ENCODE measurements at places on chromosomes 7 and 10.

- DNase-seq = no peak
Observed at GRCh38 chr10:110275128-110275729, 29.5 kb downstream of the SMNDC1 start.

DNA sequence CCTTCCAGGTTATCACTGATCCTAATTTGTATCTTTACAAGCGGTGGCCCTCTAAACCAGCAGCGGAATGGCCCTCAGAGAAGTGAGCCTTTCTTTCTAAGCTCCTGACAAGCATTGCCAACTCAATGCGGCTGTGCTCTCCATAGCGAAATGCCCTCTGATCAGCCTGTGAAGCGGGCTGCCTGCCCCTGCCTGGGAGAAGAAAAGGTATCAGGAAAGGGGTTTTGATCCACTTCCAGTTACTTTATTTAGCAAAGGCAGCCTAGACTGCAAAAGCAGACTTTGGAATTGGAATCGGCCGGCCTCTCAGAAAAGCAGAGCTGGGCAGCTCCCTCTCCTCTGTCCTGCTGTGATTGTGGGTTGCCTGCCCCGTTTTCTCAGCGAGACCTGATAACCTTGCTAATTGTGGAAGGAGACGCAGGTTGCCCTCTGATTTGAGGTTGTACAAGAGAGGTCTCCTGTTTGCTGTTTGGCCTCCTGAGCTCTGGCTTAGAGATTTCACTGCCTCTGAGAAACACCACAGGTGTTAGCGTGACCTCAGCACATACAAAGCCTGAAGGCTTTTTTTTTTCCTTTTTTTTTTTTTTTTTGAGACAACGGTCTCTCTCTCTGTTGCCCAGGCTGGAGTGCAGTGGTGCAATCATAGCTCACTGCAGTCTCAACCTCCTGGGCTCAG is 53.9 kb upstream of the SH2B2 start:
- DNase-seq = no peak

GRCh38 chr10:26291721-26292480 is 75.3 kb downstream of the GAD2 start:
- no peak for DNase-seq

DNA sequence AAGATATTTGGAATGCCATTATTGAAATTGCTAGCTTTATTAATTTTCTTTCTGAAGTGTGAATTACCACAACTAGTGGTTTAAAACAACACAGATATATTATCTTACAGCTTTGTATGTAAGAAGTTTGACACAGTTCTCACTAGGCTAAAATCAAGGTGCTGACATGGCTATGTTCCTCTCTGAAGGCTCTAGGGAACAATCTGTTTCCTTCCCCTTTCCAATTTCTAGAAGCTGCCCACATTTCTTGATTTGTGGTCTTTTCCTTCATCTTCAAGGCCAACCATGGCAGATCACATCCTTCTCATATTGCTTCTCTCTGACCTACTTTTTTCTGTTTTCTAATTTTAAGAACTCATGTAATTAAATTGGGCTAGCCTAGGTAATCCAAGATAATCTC is 43.3 kb upstream of the SLC26A3 start:
- DNase-seq = no peak

DNA sequence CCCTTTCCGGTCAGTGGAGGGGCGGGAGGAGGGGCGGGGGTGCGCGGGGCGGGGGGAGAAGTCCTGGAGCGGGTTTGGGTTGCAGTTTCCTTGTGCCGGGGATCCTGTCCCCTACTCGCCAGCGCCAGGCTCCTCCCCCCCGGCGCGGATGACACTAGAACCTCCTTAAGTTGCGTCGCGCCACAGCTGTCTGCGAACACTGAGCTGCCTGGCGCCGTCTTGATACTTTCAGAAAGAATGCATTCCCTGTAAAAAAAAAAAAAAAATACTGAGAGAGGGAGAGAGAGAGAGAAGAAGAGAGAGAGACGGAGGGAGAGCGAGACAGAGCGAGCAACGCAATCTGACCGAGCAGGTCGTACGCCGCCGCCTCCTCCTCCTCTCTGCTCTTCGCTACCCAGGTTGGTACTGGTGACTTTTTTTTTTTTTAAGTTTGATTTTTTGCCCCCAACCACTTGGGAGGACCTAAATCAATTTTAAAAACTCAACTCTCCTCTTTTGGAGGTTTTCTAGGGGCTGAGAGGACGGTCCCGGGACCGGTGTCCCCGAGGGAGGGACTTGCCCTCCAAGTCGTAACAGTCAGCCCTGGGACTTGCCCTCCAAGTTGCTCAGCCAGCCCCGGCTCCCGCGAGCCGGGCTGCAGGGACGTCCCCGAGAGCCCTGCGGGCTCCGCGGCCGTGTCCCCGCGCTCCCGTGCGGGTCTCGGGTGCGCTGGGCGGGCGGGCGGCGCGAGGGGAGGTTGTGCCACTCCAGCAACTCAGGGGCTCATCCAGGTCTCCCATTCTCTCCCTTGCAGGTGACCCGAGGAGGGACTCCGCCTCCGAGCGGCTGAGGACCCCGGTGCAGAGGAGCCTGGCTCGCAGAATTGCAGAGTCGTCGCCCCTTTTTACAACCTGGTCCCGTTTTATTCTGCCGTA is at the start of gene GATA3:
GATA3 (plus strand) TSS at position 195 of the 914 bp plus-strand sequence. CDS start 968 bp downstream, outside the sequence.
- DNase-seq = peak; percentile 84

GRCh38 chr10:12218991-12219390 is 23.0 kb downstream of the CDC123 start:
- no peak for DNase-seq

- no peak for DNase-seq
Observed at GRCh38 chr10:83909001-83909400, 230.3 kb upstream of the GHITM start.

- peak; percentile 78 for DNase-seq
Observed at GRCh38 chr10:70903262-70903921, 15.0 kb upstream of the PCBD1 start.

- DNase-seq = no peak
Observed at GRCh38 chr7:44058759-44059218, 6.6 kb downstream of the PGAM2 start.

DNA sequence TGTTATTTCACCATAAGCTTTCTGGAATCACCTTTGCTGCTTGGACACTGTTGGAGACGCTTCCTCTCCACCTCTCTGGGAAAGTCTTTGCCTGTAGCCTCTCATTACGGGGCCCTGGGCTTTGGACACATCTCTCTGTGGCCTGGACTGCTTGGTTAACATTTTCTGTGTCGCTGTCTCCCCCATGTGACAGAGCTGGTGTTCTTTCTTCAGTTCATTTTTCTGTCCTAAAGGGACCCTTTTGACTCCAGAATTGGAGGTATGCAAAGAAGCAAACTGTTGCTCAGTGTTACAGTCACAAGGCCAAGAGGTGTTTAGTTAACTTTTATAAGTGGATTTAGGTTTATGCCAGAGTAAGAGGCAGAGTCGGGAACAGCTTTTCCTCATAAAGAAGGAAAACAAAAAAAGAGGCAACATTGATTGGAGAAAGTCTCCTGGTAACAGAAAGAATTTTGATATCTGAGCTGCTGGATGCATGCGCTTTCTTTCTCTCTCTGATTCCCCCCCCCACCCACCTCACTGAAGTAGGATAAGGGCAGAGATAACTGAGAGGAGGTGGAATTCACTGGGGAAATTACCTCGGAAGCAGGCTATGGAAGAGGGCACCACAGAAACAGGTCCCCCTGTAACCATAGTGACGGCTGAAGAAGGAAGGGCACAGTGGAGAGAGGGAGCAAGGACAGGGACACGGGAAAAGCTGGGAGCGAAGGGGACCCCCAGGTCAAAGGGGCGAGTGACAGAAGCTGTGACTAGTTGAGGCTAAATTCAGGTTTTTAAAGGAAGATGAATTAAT is 57.8 kb downstream of the LGI1 start:
- DNase-seq = no peak

- peak; percentile 32 for DNase-seq
Observed at GRCh38 chr10:76382381-76382851, 951.0 kb downstream of the LRMDA start.

DNA sequence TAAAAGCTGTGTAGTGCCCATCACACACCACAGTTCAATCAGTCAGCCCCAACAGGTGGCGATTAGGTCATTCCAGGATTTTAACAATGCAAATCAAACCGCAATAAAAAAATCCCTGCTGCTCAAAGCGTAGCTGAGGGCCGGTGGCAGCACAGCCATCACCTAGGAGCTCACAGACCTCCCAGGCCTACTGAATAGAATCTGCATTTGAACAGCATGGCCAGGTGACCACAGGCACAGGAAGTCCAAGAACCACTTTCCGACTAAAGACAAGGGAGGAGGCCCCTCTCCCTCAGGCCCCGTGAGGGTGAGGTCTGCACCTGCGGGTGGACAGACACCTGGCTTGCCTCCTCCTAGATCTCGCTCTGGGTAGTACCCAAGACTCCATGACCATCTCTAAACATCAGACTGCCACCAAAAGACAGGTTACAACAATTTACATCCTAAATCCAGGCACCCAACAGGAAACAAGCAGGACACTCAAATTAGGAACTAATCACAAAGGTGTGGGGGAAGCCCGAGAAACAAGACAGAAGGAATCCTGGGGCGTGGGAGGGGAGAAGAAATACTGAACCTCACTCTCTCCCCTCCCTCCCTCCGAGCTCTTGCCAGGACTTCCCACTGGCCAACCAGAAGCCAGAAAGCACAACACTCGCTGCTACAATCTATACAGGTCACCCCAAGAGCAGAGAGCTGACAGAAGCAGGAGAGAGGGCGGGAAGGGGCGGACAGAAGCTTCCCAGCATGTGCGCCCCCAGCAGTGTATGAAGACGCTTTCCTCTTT is 19.2 kb downstream of the GNA12 start:
- DNase-seq = no peak

- DNase-seq = no peak
Observed at GRCh38 chr7:131547589-131547988, 8.8 kb downstream of the PODXL start.

- no peak for DNase-seq
Observed at GRCh38 chr7:151711906-151712809, 164.8 kb downstream of the PRKAG2 start.

DNA sequence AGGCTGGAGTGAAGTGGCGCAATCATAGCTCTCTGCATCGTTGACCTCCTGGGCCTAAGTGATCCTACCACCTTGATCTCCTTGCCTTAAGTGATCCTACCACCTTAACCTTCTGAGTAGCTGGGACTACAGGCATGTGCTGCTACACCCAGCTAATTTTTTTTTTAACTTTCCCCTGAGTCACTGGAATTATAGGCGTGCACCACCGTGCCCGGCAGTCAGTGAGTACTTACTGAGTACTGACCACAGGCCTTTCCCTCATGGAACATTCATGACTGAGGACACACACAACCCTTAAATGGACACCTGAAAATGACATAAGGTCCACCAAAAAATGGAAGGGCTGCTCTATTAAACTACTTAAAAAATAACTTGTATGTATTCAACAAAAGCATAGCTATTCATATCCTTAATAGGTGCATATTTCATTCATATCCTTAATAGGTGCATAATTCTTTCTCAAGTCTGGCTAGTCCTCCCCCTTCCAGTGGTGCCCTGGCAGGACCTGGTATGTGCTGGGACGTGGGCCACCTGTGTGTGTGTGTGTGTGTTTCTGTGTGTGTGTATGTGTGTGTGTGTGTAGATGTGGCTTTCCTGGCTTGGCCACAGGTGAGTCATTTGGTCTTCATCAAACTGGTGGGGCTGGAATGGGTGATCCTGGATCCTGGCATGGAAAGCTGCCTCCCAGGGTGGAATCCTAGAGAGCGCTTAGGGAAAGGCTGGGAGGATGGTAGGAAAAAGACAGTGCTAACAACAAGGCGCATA is 3.5 kb downstream of the FAM180A start:
- DNase-seq = peak; percentile 32

DNA sequence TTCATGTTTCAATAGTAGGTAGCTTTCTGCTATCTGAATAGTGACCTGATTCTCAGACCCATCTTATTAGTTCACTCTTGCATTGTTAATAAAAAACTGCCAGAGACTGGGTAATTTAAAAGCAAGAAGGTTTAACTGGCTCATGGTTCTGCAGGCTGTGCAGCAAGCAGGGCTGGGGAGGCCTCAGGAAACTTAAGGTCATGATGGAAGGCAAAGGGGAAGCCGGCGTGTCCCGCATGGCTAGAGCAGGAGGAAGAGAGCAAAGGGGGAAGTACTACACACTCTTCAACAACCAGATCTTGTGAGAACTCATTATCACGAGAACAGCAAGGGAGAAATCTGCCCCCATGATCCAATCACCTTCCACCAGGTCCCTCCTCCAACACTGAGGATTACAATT is 185.2 kb upstream of the PITRM1 start:
- no peak for DNase-seq

DNA sequence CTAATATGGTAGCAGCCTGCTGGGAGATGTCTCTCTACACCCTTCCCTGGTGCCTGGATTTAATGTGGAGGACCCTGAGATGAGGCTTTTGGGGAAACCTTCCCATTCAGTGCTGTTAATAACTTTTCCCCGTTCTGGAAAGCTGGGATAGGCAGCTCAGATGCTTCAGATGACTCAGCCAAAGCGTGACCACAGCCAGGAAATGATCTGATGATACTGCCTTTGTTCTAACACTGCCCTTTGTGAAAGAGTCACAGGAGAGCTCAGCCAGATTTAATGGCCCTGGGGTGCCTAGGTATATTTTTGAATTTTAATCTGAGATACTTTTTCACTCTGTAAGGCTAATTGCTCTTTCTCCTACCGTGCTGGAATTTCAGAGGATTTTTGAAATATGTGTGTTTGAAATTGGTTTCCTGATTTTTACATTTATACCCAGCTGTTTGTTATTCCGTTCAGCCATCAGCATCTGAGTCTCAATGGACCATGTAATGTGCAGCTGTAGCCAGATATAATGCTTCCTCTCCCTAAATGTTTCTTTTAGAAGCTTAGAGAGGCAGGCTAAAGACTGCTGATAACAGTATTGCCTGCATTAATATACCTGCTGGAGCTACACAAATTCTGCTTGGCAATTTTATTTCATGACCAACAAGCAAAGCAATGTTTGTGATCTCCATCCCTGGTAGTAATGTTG is 17.8 kb downstream of the CELF2 start:
- peak; percentile 24 for DNase-seq

DNA sequence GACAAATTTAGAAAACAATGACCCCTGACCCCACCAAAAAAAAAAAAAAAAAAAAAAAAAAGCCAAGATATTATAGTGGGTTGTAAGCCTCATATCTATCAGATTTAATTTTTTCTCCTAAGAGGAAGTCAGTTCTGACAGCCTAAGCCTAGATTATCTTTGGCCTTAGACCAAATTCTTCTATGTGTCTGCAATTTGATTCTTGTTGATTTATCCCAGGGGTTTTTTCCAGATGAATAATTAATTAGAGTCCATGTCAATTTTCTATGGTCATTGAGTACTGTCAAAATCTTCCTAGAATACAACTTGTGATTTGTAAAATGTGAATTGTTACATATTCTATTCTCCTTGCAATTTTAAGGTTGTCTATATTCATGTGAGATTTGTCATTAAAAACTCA is 151.6 kb upstream of the CACNA2D1 start:
- no peak for DNase-seq

- no peak for DNase-seq
Observed at GRCh38 chr7:50088463-50089129, 4.5 kb downstream of the ZPBP start.

GRCh38 chr10:69787681-69788080 is 14.0 kb upstream of the COL13A1 start:
- DNase-seq = no peak

DNA sequence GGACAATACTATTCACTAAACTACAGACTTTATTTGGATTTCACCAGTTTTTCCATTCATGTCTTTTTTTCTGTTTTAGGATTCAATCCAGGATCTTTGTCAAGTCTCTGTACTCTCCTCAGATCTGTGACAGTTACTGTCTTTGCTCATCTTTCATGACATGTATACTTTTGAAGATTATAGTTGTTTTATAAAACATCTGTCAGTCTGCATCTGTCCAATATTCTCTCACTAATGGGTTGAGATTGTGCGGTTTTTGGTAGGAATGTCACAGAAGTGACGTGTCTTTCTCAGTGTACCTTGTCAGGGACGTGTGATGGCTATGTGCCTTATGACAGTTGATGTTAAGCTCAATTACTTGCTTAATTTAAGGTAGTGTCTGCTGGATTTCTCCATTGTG is 124.9 kb upstream of the TPK1 start:
- DNase-seq = no peak
